Naive thymus-derived CD4-positive, alpha-beta T cell (primary cell): ENCODE measurements at places on chromosomes 13 and 19. TPM values are rescaled to one million over a fixed set of nuclear protein-coding genes. Genes with fewer than 3 reads are reported as not detected.

DNA sequence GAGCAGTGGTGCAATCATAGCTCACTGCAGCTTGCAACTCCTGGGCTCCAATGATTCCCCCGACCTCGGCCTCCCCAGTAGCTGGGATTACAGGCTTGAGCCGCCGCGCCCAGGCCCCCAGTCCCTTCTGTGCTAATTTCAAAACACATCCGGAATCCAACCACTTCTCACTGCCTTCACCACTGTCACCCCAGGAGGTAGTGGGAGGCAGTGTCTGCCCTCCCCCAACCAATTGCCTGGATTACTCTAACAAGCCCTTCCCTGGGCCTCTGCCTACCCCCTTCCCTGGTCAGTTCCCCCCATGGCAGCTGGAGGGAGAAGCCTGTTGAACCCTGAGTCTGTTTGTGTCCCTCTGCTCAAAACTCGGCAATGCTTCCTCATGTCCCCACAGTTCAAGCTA is 2.3 kb downstream of the PRAM1 start:
- no peak for DNase-seq

- DNase-seq = no peak
Observed at GRCh38 chr13:76293751-76294150, 592.5 kb downstream of the KCTD12 start.

DNA sequence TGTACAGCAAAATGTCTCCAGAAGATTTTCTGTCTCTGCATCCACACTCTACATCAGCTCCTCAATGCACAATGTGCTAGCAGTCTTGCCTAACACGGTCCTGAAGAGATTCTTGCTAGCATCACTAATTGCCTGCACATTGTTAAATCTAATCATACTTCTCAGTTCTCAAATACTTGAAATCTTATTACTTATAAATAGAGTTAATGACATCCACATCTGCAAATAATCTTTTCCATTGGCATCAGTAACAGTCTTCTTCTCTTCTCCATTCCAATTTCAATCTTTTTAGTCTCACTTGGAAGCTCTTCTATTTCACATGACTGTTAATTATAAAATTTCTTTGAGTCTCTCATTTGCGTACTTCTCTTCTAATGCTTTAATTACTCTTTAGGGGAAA is 630.5 kb upstream of the SLITRK6 start:
- DNase-seq = no peak

GRCh38 chr13:40629678-40630384 is 36.6 kb downstream of the FOXO1 start:
- DNase-seq = no peak

DNA sequence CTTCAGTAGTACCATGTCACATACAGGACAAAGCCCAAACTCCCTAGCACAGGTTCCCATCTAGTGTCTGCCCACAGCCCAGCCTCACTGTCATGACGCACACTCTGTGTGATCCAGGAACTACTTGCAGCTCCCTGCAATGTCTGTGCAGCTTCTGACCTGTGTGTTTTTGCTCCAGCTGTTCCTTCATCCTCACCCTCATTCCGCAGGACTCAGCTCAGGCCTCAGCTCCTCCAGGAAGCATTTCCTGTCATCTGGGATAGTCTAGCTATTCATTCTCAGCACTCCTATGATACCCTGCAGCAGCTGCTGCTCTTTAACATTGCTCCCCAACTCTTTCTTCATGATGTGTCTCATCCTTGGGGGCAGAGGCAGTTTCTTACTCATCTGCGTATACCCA is 56.1 kb downstream of the ENOX1 start:
- DNase-seq = no peak

- no peak for DNase-seq
Observed at GRCh38 chr19:17289489-17289888, 7.8 kb downstream of the ANKLE1 start.

ZNF816 gene
- 14.0 TPM for polyA plus RNA-seq

DNA sequence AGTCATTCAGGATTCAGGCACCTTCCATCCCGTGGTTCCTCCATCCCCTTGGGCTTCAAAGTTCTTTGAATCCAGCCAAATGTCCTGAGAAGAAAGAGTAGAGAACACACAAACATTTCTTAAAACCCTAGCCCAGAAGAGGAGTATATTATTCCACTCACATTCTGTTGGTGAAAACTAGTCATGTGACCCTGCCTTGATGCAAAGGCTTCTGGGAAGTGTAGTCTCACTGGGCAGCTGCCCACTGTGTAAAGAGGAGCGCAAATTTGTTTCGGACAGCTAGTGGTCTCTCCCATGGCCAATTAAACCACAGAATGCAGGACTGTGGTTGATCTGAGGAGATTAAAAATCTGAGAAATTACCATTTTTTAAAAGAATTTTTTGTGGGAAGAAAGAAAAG is 304.4 kb downstream of the SUCLA2 start:
- DNase-seq = no peak

DNA sequence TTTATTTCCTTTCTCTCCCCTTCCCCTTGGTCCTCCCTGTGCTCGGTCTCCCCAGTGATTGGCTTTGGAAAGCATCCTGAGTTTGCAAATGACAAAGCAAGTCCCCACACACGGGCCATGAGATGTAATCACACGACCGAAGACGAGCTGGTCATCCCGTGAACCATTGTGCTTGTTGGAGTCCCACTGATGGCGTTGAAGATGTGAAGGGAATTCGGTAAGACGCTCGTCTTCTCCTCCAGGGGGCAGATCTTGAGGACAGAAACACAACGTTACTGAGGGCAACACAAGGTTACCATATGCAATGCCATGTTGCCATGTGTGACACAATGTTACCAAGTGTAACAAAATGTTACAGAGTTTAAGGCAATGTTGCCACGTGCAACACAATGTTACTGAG is 42.0 kb upstream of the SLC15A1 start:
- DNase-seq = no peak

DNA sequence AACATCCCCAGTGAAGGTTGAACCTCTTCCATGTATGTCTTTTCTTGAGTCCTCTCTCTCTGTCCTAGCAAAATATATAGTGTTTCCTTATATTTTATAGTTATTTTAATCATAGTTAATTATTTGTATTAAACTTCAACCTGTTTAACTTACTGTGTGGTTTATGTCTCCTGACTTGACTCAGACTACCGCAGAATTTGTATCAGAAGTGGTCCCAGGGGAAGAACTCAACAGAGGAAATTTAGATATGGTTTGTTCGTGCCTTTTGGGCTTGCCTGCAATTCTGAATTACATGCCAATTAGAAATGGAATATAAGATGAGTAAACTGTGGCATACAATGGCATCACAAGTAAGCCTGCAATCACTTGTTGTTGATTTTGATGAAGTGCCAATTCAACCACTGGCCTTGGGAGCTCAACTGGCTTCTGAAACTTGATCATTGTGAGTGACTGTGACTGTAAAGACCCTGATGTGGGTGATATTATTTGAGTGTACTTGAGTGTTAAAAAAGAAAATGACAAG is 1459.5 kb upstream of the PCDH20 start:
- DNase-seq = no peak

GRCh38 chr19:37999309-38000213 is 92.6 kb downstream of the SIPA1L3 start:
- DNase-seq = no peak

EMP3 gene
- polyA plus RNA-seq = 711 TPM

ADM5 gene
- polyA plus RNA-seq = not detected

RSPH6A gene
- polyA plus RNA-seq = not detected

KIR3DL2 gene
- 1.5 TPM for polyA plus RNA-seq

DNA sequence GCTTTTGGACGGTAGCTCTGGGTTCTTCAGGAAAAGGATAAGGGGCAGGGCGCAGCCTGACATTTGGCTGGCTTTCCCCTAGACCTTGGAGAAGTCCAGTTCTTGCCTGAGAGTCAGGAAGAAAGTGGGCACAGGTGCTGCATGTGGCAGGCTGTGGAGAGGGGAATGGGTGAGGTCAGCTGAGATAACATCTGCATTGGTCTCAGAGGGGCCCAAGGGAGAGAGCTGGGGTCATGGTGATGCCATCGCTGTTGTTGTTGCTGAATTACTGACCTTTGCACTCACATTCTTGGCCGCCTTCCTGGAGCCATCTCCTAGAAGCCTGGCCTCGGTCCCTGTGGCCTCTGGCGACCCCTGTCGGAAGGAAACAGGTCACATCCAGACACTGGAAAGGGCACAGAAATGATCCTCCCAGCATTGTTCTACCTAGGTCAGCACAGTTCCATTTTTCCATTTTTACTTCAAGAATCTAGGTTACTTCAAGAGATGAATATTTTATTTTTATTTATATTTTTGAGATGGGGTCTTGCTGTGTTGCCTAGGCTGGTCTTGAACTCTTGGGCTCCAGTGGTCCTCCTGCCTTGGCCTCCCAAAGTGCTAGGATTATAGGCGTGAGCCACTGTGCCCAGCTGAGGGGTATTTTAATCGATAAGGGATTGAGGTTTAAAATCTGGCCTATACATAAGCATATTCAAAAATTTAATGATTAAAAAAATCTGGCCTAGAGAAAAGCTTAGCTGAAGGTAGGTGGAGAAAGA is 6.5 kb upstream of the LIPE start:
- peak; percentile 56 for DNase-seq

PODNL1 gene
- 0.33 TPM for polyA plus RNA-seq

- no peak for DNase-seq
Observed at GRCh38 chr19:45764475-45764874, 4.6 kb downstream of the SIX5 start.

GRCh38 chr19:56091066-56091490 is 30.0 kb downstream of the ZNF787 start:
- no peak for DNase-seq

DNA sequence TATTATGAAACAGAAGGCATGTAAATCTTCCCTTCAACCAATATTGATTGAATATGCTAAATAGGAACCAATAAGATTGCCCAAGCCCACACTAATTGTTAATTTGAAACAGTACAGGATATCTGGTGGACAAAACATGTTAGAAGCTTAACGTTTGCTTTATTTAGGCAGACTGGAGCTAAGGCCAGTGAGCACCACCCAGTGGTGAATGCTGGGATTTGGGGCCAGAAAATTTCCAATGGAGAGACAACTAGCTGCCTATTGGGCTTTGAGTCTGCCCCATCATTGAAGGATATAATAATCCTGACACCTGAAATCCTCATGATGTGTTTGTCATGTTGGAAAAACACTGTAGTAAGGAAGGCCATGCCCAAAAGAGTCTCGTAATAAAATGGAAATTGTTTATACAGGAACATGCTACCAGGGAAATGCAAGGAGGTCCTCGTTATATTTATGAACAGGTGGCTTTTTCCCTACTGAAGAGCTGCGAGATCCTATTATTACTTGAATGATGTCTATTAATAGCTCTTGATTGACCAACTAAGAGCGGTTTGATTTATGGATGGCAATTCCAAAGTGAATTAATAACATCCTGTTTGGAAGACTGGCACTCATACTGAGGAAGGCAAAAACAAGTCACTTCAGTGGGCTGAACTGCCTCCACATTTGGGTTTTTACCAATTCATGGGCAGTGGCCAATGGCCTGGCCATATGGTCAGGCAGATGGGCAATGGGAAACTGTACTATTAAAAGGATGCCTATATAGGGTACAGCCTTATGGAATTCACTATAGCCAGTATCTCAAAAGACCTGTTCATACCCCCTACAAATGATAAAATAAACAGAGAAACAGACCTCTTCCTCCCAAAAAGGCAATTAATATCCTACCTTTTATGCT is 8.7 kb downstream of the SIGLECL1 start:
- DNase-seq = peak; percentile 1

- DNase-seq = no peak
Observed at GRCh38 chr13:27637289-27637626, 15.6 kb downstream of the POLR1D start.

GRIK5 gene
- polyA plus RNA-seq = 0.09 TPM

SLC25A41 gene
- not detected for polyA plus RNA-seq

FAM83E gene
- polyA plus RNA-seq = not detected

- no peak for DNase-seq
Observed at GRCh38 chr13:44565881-44566280, 10.2 kb downstream of the TSC22D1 start.

ZNF835 gene
- 1.9 TPM for polyA plus RNA-seq

UBAC2 gene
- polyA plus RNA-seq = 142 TPM

RDH8 gene
- polyA plus RNA-seq = not detected

DNA sequence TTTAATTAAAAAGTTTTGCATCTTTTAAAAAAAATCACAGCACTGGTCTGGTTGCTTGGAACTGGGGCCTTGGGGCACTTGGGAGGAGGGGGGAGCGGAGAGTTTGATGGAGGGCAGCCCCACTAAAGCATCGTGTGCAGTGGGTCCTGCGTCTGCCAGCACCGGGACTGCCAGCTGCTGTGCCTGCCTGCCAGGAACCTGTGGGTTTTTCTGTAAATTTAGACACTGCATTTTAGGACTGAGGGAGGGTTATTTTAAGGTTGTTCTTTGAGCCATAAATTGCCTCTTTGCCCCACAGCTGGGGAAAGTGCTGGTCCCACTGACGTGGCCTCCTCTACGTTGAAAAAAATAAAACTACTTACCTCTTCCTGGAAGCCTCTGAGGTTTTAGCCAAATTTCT is 2.9 kb downstream of the KLF2 start:
- DNase-seq = no peak

DNA sequence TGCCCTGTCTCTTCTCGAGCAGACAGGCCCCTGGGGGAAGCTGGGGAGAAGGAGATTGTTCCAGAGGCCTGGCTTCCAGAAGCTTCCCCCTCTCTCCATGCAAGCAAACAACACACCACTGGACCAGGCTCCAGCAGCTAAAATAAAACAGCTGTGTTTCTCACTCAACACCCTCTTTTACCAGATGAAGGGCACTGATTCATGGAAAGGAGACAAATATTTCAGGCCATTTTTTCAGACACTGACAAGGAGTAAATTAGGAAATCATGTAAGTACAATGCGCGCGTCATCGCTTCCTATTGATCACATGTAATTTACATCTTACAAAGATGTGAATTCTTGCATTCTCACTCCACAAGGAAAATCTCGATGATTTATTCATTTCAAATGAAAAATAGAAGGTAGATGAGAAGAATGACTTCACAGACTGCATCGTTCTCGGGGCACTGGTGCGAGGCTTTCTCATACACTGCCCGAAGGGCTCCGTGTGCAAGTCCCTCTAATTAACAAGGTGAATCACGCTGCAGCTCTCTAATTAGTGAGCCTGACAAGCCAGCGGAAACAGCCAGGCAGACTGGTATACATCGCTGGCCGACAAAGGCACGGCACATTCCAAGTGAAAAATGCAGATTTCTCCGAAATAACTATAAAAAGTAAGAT is 153.6 kb downstream of the KCTD15 start:
- no peak for DNase-seq

DNA sequence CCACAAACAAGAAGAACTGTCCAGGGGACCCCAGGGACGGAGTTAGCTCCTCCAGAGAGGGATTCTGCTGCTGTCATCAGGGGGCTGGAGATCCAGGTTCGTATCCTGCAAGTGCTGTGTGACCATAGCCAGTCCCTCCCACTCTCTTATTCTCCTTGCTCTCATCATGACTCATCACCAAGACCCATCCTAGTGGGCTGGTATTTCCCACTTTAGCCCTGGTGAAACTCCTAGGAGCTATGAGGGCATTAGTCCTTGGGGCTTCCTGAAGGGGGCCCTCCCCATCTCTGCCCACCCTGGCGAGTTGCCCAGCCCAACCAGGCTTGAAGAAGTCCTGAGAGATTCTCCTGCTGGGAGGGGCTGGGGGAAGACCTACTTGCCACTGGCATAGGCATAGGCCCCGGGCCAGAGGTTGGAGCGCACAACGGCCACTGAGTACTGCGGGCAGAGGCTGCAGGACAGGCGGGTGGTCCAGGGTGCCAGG is 7.5 kb upstream of the DMWD start:
- no peak for DNase-seq
